Heart left ventricle (tissue), 16 donors: ENCODE measurements at places on chromosomes 1 and 21.
A peak's percentile ranks its signal among the peaks of the same experiment; 100 is the strongest.

- no peak for DNase-seq
- H3K36me3 ChIP-seq: no peaks in the 10 kb centered on the region
- H3K4me3 ChIP-seq: no peak overlapping the region
Observed at GRCh38 chr1:169363046-169363730, 4.4 kb downstream of the NME7 start.

DNA sequence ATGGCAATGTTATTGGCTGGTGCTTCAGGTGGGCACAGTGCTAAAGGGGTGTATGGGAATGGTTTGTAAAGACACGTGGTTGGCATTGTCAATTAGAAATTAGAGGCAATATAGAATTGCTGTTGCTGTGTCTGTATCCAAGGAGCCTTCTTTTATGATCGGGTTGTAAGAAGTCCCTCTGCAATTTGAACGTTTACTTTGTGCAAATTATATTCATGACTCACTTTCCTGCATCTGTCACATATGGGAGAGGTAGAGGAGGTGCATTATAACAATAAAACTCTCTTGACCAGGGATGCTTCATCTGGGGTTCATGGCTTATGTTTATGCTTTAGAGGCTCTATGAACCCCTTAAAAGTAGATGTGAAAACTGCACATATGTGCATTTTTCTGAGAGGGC lies 130.4 kb upstream of the DNAH14 start:
- H3K36me3 ChIP-seq: no peaks in the 10 kb centered on the region
- no peak overlapping the region for H3K4me3 ChIP-seq
- no peaks in the 10 kb centered on the region for H3K27me3 ChIP-seq
- H3K4me1 ChIP-seq: no peaks in the 10 kb centered on the region
- H3K27ac ChIP-seq: no peak overlapping the region

DNA sequence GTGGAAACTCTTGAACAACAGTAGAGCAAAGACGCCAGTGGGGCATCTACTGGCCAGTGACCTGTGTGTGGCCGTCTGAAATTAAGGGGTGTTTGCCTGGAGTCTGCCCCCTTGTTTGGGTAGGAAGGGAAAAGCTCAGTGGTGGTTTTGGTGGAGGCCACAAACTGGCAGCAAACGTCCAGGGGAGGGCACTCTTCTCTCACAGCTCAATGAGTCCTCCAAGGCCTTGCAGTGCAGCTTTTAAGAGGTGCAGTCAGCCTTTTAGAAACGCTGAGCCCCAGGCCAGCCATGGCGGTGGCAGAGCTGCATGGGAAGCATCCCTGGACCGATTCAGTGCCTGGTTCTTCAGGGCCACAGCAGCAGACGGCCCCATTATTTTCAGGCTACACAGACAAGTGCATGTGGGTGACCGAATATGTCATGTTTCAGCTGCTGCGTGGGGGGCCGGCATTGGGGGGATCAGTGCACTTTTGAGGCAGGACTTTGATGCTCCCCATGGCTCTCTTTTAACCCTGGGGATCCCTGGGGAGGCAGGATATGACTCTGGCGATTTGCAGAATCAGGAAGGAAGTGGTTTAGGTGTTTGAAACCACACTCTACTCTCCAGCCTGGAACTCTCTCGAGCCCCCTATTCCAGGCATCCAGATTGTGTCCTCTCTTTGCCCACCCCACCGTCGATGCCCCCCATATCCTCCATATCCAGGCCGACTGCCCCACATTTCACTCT lies 414.0 kb downstream of the PRDM2 start:
- H3K27ac ChIP-seq: no peak overlapping the region
- no peaks in the 10 kb centered on the region for H3K36me3 ChIP-seq
- H3K4me3 ChIP-seq: no peak overlapping the region
- no peaks in the 10 kb centered on the region for H3K4me1 ChIP-seq
- H3K27me3 ChIP-seq: no peaks in the 10 kb centered on the region
- DNase-seq: peak; percentile 25

DNA sequence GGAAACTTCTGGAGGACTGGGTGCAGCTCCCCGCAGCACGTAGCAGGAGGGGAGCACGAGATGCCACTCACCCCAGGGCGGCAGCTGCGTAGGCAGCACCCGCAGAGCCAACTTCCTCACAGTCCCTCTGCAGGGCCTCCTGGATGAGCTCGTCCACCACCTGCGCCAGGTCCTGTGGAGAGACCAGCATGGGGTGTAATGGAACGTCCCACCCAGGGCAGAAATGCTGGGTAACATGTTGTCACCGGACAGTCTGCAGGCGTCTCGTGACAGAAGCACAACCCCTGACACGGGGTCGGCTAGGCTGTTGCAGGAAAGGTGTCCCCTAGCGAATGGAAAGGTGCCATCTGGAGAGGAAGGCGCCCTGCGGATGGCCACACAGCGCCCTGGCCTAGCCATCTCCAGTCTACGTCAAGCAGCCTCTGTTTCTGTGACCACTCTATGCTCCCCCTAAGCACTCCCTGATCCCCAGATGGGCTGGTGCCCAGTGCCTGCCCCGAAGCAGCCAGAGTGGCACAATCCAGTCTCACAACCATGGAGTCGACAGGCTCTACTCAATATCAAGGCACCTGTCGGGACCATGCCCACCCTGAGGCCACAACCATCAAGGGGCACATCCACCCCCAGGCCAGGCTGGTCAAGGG lies 21.2 kb downstream of the MCM3AP start:
- DNase-seq: no peak
- H3K27ac ChIP-seq: no peak overlapping the region
- no peaks in the 10 kb centered on the region for H3K4me1 ChIP-seq
- H3K36me3 ChIP-seq: peaks cover 2% of the 10 kb centered on the region
- H3K4me3 ChIP-seq: no peak overlapping the region
- H3K27me3 ChIP-seq: no peaks in the 10 kb centered on the region

GRCh38 chr1:29474274-29475244 lies 238.2 kb downstream of the PTPRU start:
- H3K27ac ChIP-seq: no peak overlapping the region
- no peaks in the 10 kb centered on the region for H3K4me1 ChIP-seq
- H3K27me3 ChIP-seq: peaks cover 41% of the 10 kb centered on the region
- no peaks in the 10 kb centered on the region for H3K36me3 ChIP-seq

DNA sequence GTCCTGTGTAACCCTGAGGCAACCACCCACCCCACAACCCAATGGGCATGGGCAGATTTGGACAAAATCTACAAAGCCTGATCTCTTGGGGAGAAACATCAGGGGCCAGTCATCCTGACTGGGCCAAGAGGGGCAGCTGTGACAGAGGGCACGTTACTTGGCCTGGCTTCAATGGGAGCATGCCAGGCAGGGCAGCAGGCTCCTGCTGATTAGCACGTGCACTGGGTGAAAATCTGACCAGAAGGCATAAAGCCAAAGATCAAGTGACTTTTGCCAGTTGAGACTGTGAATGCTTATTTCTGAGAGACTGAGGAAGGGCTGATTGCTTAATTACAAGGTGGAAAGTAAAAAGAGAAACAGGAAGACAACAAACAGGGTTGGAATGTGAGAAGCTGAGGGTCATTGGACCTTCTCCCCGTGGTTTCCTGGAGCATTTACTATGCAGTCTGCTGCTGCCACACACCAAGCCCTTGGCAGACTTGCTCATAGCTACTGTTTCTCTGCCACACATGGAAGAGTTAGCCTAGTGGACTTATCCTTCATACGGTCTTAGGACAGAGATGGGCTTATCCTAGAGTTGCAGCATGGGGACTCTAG lies 39.8 kb upstream of the TNR start:
- no peaks in the 10 kb centered on the region for H3K36me3 ChIP-seq
- no peak overlapping the region for H3K4me3 ChIP-seq
- DNase-seq: no peak
- no peak overlapping the region for H3K27ac ChIP-seq

DNA sequence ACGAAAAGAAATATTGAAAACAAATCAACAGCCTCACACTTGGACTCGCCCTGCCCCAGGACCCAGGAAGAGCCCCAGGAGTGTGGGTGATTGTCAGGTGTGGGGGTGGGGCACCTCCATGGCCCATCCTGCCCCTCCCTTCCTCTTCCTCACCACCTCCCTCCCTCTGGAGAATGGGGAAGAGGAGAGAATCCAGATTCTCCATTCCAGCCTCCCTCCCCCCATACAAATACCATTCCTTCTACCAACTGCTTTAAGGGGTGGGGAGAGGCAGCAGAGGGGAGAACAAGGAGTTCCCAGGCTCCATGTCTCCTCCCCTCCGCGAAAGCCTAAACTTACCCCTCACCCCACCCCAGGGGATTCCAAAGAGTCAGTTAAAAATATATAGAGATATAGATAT lies 36.7 kb downstream of the MEF2D start:
- peaks cover 20% of the 10 kb centered on the region for H3K36me3 ChIP-seq
- no peaks in the 10 kb centered on the region for H3K27me3 ChIP-seq
- H3K27ac ChIP-seq: peak overlapping the region; percentile 67
- DNase-seq: no peak

GRCh38 chr1:67760030-67760821 lies 73.0 kb downstream of the GNG12 start:
- no peaks in the 10 kb centered on the region for H3K36me3 ChIP-seq
- peak overlapping the region; percentile 21 for H3K27ac ChIP-seq
- no peak overlapping the region for H3K4me3 ChIP-seq
- no peaks in the 10 kb centered on the region for H3K27me3 ChIP-seq

DNA sequence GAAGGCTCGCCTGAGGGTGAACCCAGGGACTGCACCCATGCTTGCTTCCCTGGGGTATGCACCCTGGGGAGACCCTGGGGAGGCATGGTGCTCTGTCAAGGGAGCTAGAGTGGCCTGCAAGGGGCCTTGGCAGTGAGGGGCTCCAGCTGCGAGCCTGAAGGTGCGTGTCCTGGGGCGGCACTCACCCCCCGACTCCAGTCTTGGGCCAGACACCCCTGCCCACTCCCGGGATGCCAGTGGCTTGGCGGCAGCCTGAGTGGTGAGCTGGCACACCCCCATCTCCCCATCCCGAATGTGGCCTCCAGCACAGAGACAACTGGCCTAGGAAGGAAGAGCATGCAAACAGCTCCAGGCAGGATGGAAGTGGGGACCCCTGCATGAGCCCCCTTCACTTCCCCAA lies 2.6 kb downstream of the SUMO3 start:
- H3K4me1 ChIP-seq: peaks cover 38% of the 10 kb centered on the region
- DNase-seq: no peak
- H3K4me3 ChIP-seq: no peak overlapping the region
- H3K27me3 ChIP-seq: no peaks in the 10 kb centered on the region
- no peak overlapping the region for H3K27ac ChIP-seq

DNA sequence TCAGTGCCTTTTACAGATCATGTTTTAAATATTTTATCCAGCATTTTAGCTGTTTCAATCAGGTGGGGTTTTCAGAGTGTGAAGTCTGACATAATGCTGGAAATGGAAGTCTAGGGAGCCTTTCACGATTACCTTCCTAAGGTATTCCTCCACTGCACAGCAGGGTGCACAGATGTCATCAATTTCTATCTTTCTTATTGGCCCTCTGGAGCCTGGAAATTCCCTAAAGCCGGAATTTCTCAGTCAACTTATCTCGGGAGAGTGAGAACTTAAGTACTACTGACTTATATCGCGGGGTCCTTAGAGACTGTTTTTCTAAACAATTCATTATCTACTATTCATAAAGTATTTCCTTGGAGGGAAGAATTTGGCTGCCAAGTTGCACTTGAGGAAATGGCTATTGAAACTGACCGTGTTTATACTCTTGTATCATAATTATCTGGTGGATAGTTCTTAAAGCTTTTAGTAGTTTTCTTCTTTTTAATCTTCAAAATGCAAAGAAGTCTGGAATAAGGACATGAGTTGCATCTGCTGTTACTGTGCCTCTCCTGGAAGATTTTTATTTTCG lies 311.8 kb upstream of the B3GALT2 start:
- H3K36me3 ChIP-seq: no peaks in the 10 kb centered on the region
- H3K4me1 ChIP-seq: no peaks in the 10 kb centered on the region
- peaks cover 3% of the 10 kb centered on the region for H3K27me3 ChIP-seq

DNA sequence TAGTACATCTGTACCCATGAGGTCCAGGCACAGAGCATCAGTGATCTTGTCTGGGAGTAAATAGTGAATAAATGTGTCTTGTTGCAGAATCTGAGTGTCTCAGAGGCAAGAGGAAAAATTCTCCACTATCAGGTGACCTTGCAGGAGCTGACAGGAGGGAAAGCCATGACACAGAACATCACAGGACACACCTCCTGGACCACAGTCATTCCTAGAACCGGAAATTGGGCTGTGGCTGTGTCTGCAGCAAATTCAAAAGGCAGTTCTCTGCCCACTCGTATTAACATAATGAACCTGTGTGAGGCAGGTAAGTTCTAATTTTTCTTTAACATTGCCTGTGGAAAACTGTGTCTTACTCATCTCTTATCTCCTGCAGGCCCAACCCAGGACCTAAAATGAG lies 43.1 kb downstream of the IL12RB2 start:
- H3K27me3 ChIP-seq: no peaks in the 10 kb centered on the region
- no peak overlapping the region for H3K27ac ChIP-seq
- H3K4me3 ChIP-seq: no peak overlapping the region
- H3K36me3 ChIP-seq: no peaks in the 10 kb centered on the region

- H3K4me1 ChIP-seq: peaks cover 5% of the 10 kb centered on the region
- no peaks in the 10 kb centered on the region for H3K27me3 ChIP-seq
Observed at GRCh38 chr1:8164670-8165069, 138.6 kb upstream of the ERRFI1 start.
